NCI-H1048 (cell line): ENCODE measurements at places on chromosomes 1 and 21.

DNA sequence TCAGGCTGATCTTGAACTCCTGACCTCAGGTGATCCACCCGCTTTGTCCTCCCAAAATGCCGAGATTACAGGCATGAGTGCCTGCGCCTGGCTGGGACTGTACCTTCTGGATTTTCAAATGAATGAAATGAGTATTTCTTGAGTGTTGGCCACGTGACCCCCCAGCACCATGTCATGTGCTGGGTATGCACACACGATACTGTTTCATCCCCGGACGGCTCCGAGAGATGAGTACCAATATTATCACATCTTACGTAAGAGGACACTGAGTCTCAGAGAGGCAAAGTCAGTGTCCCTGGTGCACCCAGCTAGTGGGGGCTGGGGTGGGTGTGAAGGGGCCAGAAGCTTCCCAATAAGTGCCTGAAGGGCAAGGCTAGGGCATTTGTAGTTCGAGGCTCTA lies 780 bp upstream of the CROCC start:
- DNase-seq: no peak

- no peak for DNase-seq
Measured at GRCh38 chr21:25813917-25814316, 79.1 kb downstream of the GABPA start.

DNA sequence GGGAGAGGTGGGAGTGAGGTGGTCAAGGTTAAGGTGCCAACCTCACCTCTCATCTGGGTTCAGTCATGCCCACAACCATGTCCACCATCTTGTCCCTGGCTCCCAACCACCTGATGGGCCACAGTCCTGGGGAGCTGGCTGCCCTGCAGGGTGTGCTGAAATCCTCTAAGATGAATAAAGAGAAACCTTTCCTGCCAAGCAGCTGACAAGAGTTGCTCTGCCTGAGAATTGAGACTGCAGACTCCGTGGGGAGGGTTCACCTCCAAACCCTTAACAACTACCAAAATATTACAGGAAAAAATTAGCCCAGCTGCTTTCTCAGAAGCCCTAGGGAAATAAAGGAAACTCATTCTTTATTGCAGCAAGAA lies 15.2 kb upstream of the FGR start:
- no peak for DNase-seq

DNA sequence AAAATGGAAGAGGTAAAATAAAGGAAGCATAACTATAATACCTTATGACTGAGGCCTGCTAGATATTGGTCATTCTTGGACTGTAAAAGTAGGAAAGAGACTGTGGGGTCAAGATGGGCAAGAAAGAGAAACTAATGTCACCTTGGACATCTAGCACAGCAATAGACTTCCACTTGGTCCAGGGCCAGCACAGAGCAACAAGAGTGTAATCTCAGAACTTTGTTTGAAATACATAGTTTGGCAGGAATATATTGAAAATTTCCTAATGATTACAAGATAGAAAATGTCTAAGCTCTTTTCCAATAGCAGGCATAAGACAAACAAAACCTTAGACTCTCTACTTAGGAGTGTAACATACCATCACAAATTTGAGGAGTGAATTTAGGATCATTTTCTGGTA lies 4.6 kb downstream of the LRRC8C start:
- no peak for DNase-seq

DNA sequence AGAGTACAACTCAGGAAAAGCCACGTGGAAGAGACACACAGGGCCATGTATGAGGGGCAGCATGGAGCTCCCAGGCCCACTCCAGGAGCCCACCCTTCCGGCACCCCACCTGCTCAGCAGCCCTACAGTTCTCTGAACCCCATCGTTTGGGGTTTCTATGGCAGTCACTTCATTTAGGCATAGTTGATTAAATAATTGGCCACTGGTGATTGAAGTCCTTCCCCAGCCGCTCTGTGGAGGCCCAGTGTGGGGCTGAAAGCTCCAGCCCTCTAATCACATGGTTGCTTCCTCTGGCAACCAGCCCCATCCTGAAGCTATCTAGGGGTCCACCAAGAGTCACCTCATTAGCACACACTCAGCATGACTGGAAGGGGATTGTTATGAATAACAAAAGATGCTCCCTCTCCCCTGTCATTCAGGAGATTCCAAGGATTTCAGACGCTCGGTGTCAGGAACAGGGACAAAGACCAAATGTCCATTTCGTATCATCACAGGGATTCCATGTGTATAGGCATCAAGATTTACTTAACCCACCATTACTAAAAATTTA lies 12.2 kb upstream of the S100A7A start:
- no peak for DNase-seq

DNA sequence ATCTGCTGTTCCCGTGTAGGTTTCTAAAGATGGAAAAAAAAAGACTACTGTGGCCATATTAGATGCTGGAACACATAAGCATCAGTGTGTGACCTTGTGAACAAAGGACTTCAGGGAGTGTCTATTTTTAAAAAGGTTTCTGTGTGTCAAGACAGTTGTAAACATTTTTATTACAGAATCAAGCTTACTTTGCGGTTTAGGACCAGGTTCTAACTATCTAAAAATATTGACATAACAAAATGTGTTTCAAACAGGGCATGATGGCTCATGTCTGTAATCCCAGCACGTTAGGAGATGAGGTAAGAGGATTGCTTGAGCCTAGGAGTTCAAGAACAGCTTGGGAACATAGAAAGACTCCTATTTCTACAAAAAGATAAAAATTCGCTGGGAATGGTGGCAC lies 7.1 kb upstream of the DDI2 start:
- no peak for DNase-seq

GRCh38 chr1:42034426-42034825 lies 115.7 kb upstream of the HIVEP3 start:
- DNase-seq: no peak

DNA sequence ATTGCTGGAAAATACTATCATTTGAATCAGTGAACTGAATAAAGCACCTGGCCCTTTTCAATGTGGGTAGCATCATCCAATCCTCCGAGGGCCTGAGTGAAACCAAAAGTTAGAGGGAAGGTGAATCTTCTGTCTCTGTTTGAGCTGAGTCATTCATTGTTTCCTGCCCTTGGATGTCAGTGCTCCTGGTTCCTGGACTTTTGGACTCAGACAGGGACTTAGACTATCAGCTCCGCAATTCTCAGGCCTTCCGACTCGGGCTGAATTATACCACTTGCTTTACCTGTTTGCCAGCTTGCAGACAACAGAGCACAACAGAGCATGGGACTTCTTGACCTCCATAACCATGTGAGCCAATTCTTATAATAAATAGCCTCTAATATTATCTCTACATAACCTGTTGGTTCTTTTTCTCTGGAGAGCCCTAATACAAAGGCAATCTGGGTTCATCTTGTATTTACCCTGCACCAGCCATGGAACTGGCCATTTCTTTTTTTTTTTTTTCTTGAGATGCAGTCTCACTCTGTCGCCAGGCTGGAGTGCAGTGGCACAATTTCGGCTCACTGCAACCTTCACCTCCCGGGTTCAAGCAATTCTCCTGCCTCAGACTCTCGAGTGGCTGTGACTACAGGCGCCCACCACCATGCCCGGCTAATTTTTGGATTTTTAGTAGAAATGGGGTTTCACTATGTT lies 19.2 kb upstream of the VASH2 start:
- DNase-seq: no peak

DNA sequence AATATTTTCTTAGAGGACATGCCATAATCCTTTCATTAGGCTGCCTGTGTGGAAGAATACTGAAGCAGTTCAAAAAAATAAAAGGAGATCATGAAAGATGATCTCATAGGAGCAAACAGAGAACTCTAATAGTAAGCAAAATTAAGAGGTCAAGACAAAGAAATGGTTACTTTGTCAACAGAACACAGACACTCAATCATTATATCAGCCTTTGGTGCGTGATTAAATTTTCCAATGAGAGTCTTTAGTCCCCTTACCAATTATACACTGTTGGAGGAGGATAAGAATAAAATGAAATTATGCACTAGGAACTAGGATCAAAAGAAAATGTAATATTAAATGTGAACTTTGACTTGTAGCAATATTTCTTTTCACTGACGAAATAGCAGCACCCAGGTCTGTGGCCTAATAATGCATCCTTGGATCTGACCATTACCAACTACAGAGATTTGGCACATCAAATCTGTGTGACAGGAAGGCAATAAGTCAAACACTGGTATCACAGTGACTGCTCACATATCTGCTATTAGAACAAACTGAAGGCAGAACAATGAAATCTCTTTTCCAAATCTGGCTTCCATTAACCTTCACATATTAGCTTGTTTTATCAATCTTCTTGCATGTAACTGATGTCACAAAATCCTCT lies 1812.9 kb downstream of the PLA2G4A start:
- DNase-seq: no peak

- DNase-seq: no peak
Measured at GRCh38 chr1:233859446-233859845, 45.0 kb upstream of the SLC35F3 start.

- no peak for DNase-seq
Measured at GRCh38 chr1:173530795-173531693, 53.9 kb downstream of the PRDX6 start.
